H1 (cell line): ENCODE measurements at places on chromosomes 11 and 22.

DNA sequence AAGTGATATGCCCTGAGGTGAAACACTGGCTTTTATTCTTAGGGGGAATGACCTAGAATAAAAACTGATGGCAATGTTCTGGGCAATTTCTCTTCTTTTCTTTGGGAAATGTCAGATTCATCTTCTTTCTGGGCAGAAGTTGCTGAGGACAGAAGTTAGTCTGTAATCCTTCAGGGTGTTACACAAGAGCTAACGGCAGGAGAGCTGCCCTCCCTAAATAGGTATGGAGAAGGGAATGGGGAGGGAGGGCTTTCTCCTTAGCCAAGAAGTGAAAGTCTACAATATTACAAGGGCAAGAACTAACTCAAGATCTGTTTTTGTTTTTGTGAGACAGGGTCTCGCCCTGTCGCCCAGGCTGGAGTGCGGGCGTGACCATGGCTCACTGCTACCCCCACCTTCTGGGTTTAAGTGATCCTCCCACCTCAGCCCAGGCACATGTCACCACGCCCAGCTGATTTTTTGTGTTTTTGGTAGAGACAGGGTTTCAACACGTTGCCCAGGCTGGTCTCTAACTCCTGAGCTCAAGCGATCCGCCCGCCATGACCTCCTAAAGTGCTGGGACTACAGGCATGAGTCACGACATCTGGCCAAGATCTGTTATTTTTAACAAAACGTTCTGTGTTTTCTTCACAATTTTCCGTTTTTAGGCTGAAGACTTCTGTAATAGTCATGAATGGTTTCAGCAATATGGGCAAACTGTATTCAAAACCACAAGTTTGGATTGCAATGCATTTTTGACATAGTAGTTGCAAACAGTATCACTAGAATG lies 7.2 kb downstream of the PIWIL4 start:
- DNase-seq = no peak
- H3K27ac ChIP-seq = no peak overlapping the region

DNA sequence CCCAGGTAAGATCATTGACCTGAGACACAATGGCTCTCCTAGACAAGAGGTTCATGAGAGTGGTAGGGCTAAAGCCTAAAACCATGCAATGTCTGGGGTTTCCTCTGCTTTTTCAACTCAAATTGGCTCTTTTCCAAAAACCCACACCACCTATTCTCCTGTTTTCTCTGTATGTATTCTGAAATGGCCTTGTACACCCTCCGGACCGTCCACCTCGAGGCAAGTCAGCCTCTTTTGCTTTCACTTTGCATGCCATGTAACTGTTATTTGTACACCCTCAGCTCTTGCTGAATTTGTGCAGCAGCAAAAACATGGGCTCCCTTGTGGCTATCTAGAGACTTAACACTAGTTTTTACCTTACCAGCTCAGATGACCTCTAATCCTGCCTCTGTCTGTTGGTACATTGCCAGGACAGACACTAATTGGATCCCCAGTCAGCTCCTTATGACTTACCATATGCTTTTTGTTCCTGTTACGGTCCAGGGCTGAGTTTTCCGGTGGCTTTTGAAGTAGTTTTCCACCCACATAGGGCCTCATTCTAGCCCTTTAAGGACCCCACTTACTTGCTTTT lies 288.0 kb downstream of the SBF2 start:
- H3K27ac ChIP-seq = no peak overlapping the region
- no peak for DNase-seq
- H3K36me3 ChIP-seq = peaks cover 5% of the 10 kb centered on the region; the same call in 1 of the 2 replicates
- no peaks in the 10 kb centered on the region for H3K27me3 ChIP-seq
- H3K4me1 ChIP-seq = no peaks in the 10 kb centered on the region

GRCh38 chr11:3434976-3435375 lies 56.0 kb upstream of the ZNF195 start:
- H3K27me3 ChIP-seq = no peaks in the 10 kb centered on the region
- H3K36me3 ChIP-seq = no peaks in the 10 kb centered on the region
- DNase-seq = no peak
- no peaks in the 10 kb centered on the region for H3K4me1 ChIP-seq
- H3K27ac ChIP-seq = no peak overlapping the region

GRCh38 chr11:129612447-129612961 lies 203.1 kb upstream of the TMEM45B start:
- H3K4me1 ChIP-seq = no peaks in the 10 kb centered on the region
- H3K27me3 ChIP-seq = no peaks in the 10 kb centered on the region
- no peaks in the 10 kb centered on the region for H3K36me3 ChIP-seq
- H3K27ac ChIP-seq = no peak overlapping the region

DNA sequence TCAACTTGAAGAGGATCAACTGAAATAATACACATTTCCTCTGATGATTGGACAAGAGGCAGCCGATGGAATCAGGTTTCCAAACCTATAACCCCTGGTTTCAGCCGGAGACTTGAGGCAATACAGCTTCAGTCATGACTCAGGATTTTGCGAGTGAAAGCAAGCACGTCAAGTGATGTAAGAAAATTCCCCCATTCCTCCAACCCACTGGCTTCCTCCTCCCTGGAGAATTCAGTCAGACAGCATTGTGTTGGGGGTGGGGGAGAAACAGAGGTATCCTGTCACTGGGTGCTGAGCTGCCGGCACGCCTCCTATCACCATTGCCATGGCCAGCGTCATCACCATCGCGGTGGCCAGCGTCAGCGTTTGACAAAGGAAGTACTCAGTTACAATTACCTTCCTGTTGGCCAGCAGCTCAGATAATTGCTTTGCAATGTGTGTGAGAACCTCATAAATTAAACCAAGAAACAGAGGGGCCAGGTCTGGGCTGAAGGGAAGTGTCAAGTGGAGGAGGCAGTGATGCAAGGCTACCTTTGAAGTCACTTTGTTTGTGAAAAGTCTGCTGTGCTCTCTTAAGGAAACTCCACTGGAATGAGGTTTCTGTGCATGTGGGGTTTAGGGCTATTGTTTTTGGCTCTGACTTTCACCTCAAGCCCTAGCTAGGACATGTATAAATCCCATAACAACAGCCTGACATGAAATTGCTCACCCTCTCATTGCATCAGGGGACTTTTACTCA lies 50.2 kb downstream of the LIF start:
- DNase-seq = peak; percentile 58
- H3K4me3 ChIP-seq = peak overlapping the region; percentile 12; the same call in 1 of the 2 replicates
- no peaks in the 10 kb centered on the region for H3K36me3 ChIP-seq
- no peaks in the 10 kb centered on the region; the same call in 1 of the 2 replicates for H3K27me3 ChIP-seq
- H3K27ac ChIP-seq = peak overlapping the region; percentile 45; the same call in 1 of the 2 replicates
- H3K4me1 ChIP-seq = peaks cover 7% of the 10 kb centered on the region
